SK-MEL-5 (cell line): ENCODE measurements at places on chromosomes 12 and 14. TPM values are rescaled to one million over a fixed set of nuclear protein-coding genes. Genes with fewer than 3 reads are reported as not detected.

- no peak for DNase-seq
These were observed 91.5 kb downstream of the PTPRR start for GRCh38 chr12:70829070-70829469.

GRCh38 chr12:65889144-65889880 lies 65.0 kb downstream of the HMGA2 start:
- DNase-seq, result no peak

DNA sequence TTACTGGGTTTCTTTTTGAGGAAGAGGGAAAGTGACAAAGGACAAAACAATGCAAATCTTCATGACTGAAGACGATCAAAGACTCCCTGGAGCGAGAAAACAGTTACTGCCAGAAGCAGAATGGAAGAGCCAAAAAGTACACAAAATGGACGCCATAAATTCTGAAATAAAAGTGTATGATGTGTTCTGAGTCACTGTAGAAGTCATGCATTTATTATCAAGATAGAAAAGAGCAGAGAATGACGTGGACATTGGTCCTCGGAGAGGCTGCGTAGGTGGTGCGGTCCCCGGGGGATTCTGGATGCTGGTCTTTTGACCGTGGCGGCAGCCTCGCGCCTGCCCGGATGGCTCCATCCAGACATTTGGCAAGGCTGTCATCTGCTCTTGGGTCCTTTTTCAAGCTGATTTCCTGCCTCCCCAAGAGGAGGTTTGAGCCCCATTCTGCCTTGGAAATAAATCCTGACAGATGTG lies 52.8 kb downstream of the C14orf132 start:
- DNase-seq, result no peak

DNA sequence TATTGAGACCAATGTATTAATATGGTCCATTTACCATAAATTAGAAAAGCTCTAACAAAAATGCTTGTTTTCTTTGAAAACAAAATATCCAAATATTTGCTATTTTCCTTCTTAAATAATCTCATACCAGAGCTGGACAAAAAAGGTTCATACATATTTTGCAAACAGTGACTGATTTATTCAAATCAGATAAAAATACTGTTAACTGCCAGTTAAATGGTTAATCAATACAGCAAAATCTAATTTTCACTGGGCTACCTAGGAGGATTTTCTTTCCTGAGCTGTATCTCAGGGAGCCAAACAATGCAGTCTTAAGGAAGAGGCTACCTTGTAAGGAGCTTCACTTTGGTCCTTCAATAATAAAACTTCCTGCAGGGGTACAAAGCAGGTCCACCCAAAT lies 2.0 kb downstream of the FERMT2 start:
- no peak for DNase-seq

DNA sequence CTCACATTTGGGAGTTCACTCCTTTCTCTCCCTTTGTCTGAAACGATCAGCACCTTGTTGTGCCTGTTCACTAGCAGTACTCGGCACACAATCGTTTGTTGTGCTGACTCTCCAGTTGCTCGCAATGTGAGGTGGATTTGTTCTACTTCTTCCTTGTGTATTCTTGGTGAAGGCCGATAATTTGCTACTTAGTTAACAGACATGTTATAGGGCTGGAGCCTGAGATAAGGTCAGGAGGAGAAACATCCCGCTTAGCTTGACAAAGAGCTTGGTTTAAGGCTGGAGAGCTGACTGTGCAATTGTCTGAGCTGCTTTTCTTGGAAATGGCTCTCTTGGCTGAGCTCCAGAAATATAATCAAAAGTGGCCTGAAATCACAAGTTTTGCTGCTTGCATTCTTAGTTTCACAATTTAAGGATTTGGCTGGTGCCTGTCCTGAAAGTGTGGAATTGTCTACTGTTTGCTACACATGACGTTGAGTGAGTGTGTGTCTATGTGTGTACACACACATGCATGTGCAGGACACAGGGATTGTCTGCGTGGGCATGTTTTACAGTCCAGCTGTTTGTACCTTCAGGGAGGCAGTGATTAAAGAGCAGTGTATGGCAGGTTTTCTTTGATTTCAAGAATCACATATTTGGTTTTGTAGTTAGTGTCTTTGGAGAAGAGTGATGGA lies 77.7 kb downstream of the ARF6 start:
- DNase-seq, result peak; percentile 69

Gene NDRG2
- total RNA-seq, result 12.0 and 13.4 TPM in 2 replicates

Gene LALBA
- total RNA-seq, result not detected in 2 replicates

Gene LRIG3
- total RNA-seq, result 7.6 and 8.9 TPM in 2 replicates

Gene CRIP2
- 0.80 and 0.87 TPM in 2 replicates for total RNA-seq

Gene INHBE
- total RNA-seq, result 0.34 TPM in 1 of 2 replicates, not detected in the other
